ENCODE measurements at places on chromosomes 2 and 18.

DNA sequence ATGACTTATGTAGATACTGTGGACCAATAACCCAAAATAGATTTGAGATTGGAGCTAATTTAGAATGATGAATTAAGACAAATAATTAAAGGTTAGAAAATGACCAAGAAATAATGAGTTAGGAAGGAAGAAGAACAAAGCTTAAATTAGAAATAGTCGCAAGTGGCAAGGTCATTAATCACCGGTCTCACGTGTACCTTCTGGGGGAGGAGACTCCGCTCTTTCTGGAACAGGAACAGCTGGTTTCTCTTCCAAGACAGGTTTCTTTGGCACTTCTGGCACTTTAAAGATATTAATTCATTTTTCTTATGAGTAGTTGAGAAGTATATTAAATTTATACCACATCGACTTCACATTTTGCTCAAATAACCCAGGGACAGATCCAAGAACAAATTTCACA lies 156.7 kb downstream of the TTN start:
- DNase-seq, result no peak

DNA sequence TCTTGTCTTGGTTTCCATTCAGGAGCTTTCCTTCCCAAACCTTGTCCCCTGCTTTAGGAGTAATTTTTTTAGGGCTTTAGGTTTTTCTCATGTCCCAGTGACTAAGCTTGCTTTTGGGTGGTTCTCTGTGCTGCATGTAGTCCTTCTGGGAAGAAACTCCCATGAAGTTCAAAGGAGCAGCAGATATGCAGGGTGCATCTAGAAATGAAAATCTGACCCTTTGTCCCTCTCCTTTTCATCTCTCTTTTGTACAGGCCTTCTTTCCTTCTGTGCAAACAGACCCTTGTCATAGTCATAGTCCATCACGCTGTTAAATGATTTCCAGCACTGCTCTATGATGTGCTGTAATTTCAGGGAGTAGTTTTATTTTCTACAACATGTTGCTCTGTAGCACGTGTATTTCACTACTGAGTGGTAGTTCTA lies 20.4 kb downstream of the FMNL2 start:
- DNase-seq, result no peak

DNA sequence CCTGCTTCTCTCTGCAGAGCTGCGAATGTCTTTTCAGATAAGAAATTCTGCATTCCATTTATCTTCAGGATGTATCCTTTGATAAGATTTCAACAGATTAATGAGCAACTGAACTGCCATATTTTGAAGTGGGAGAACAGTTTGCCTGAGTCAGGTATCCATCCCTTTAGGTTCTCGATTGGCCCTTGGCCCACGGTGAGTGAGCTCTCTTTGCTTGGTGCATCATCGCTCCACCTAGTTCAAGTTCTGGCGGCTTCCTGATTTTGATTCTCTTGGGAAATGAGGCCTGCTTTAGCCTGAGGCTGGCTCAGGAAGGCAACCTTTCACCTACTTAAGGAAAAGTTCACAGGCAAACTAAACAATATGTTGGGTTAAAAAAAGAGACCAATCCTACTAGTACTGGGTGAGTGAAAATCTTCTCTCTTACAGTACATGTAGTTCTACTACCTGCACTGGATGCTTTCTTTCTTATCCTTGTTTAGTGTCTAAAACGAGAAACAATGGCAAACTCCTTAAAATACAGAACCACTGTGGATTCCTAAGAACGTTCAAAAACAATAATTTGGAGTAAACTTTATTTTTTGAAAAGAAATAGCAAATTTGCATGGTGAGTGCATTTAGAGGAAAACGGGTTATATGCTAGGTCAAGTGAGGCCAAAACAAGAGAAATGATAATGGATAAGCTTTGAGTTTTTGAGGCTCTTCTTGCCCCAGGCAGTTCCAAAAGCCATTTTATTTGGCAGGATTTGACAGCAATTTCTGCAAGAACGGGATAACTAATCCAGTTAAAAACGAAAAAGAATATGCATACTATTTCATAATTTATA lies 837 bp upstream of the ACSL3 start:
- no peak for DNase-seq

DNA sequence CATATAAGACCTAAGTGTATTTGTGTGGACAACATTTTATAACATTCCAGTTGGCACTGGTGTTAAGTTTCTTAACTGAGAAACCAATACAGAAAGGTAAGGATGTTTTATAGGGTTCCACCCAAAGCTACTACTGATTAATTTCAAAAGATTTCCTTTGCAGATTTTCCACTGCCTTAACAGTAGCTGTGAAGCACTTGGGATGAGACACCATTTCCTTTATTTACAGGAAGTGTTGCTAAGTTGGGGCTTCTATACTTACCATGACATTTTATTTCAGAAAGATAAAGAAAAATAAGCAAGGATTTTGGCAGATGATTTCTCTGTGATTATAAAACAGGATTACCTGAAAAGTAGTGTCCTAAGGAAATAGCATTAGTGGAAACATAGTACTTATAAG lies 234.3 kb downstream of the CALCRL start:
- no peak for DNase-seq

GRCh38 chr2:204228169-204228886 lies 291.8 kb downstream of the ICOS start:
- DNase-seq, result no peak

DNA sequence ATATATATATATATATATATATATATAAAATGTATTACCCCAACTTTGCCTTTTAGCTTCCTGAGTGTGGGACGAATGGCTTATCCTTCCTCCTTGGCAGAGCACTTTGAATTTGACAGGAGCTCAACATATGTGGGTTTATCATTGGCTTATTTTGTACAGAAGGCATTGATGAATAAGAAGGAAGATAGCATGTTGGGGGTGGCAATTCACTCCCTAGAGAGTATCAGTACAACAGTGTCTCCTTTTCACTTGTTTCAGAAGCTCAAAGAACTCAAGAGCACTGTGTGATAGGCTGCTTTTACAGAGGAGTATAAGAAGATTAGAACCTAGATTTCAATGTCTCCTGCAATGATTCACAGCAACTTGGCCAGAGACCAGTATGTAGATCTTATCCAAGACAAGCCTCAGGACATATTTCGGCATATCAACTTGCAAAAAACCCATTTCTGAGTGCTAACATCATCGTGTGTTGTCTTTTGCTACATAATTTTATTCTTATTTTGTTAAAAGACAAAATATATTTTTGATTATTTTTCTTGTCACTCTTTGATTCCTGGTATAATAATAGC lies 345.8 kb downstream of the SOCS6 start:
- no peak for DNase-seq
